ENCODE measurements at places on chromosomes 5 and 9.

DNA sequence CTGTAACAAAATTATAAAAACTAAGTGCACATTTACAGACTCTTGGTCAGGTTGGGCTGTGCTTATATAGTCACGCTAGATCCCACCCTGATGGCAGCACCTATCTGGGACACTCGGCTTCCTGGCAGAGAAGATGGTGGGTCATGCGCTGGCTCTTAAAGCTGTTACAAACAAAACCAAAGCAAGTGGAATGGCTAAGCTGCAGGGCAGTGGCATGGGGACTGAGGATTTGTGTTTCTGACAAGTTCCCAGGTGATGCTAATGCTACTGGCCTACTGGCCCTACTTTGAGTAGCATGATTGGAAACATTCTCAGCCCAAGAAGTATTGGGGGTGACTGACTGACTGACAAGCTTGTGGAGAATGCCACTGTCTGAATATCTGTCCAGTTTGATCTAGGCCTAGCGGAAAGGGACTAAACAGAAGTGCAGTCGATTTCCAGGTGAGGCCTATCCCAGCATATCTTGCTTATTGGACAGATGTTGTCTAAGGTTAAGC lies 8.3 kb downstream of the BTF3 start:
- DNase-seq = no peak

GRCh38 chr5:19104948-19105347 lies 883.1 kb downstream of the CDH18 start:
- DNase-seq = no peak

DNA sequence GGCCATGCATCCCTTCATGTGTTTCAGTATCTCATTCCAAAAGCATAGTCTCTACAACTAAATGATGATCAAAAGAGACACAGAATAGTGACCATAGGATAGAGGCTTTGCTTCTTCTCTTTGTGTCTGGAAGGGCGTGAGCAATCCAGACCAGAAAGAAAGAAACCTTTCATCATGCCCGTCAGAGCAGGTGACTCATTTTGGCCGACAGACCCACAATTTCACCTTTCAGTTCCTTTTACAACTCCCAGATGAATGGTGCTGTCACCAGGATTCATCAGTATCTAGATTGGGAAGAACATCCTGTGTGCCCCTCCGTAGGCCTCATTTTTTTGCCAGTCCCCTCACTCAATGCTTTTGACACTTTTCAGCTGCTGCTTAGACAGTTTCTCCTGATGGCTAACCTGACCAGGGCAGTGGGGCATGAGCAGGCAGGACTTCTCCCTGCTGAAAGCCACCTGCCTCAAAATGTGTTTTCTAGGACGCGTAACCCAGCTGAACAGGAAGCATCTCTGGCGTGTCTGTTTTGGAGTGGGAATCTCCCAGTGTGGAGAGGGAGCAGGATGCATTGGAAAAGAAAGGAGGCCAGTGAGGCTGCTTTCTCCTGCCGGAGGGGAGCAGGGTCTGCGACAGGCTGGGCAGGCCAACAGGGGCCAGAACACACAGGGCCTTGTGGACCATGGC lies 21.2 kb downstream of the ABLIM3 start:
- peak; percentile 34 for DNase-seq

DNA sequence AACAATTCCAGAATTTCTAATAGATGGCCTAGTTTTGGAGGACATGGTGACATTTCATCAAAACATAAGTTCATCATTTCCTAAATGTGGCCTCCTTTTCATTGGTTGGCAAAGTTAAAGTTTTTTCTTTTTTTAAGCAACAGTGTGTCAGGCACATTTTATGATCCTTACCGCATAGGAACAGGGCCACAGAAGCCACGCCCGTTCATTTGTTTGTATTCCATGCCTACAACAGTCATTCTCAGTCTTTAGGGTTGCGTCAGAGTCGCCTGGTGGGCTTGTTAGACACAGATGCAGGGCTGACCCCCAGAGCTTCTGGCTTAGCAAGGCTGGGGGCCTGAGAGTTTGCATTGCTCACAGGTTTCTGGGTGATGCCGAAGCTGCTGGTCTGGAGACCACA lies 130.2 kb downstream of the HSD17B3 start:
- DNase-seq = no peak

DNA sequence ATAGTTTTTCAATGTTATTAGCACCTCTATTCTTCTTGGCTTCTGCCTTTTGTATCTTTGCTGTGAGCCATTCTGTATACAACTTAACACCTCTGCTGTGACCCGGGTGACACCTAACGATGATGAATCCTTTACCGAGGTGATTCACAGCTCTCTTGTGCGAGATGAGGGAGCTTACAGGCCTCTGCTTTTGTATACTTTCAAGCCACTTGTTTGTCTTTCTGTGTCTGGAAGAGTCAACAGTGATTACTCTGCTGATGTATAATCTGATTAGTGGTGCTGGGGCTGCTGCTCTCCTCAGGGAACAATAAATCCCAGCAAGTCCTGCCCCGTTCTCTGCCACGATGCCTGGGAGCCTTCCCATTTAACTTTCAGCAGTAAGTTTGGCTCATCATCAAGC lies 442.9 kb upstream of the SGCD start:
- DNase-seq = no peak

- no peak for DNase-seq
Measured at GRCh38 chr5:23977997-23978396, 470.6 kb downstream of the PRDM9 start.

DNA sequence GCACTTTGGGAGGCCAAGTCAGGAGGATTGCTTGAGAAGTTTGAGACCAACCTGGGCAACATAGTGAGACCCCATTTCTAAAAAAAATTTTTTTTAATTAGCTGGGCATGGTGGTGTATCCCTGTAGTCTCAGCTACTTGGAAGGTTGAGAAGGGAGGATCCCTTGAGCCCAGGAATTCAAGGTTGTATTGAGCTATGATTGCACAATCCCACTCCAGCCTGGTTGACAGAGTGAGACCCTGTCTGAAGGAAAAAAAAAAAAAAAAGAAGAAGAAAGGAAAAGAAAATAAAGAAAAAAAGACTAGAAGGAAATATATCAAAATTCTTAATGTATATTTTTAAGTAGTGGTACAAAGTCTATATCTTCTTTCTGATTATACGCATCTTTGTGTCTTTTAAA lies 28.8 kb upstream of the PCDHB1 start:
- DNase-seq = no peak

DNA sequence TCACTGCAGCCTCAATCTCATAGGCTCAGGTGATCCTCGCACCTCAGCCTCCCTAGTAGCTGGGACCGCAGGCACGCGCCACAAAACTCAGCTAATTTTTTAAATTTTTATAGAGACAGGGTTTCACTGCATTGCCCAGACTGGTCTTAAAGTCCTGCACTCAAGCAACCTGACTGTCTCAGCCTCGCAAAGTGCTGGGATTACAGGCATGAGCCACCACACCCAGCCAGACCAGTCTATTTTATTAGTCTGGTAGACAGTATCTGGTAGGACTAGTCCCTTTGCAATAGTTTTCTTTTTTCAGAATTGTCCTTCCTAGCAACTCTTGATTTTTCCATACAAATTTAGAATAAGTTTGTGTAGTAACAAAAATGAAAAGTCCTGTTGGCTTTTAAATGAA lies 14.1 kb upstream of the GPR150 start:
- no peak for DNase-seq

DNA sequence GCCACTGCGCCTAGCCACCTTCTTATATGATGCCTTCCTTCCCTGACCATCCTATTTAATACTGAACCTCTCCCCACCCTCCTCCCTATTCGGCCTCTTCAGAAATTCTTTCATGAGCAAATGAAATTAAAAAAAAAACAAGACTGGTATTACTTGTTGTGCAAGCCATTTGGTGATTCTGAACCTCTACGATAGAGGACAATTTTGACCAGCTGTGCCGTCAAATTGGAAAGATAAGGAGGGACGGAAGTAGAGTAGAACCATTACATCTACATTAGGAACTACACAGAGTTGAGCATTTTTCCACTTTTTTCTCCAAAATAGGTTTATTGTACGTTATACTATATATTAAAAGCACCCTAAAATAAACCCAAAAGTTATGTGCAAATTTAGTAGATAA lies 2.9 kb downstream of the DHX29 start:
- no peak for DNase-seq

DNA sequence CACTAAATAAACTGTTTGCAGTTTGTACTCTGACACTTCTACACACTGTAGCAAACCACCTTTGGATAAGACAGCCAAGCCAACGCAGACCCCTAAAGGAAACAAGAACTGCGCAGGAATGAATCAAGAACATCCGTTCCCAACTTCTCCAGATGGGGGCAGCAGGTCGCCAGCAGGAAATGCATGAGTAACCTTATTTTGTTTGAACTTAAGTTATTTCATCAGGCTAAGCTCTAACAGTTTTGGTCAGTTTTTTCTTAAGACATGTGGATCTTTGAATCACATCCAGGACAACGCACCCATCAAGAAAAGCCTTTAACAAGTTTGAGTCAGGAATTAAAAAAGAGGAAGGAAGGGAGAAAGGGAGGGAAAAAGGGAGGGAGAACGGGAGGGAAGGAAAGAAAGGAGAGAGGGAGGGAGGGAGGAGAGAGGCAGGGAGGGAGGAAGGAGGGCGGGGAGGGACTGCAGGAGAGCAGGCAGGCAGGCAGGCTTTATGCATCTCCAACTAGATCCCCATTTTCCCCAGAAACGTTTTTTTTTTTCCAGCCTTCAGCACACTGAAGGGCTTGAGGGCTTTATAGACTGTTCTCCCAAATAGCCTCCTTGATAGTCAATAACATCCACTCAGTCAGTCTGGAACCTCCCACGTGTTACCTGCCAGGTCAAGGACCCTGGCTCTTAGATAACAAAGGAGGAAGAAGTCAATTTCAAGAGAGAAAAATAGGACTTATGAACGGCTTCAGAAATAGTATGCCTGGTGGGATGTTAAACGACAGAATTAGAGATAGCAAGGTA lies 22.2 kb downstream of the BHMT start:
- peak; percentile 69 for DNase-seq

GRCh38 chr5:96317945-96318344 lies 115.1 kb downstream of the PCSK1 start:
- no peak for DNase-seq

GRCh38 chr9:16773116-16773515 lies 97.4 kb downstream of the BNC2 start:
- DNase-seq = no peak

Measured in GM13976 (cell line).